ENCODE measurements at places on chromosomes 6 and 20.

DNA sequence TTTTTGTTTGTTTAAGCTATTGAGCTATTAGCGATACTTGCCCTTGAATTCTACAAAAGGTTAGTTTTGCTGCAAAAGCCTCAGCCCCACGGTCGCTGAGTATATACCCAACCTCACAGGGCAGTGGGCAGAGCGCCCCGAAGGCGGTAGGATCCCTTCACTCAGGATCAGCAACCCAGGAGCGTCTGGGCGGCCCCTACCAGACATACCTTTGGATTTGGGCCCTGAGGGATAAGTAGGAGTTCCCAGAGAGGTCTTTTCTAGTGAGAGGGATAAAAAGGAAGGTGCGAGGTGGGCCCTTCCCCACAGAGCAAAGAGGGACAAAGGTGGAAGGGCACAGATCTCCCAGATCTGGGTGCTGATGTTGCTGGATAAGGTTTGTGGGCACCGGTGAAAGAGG, 6.1 kb downstream of the SASH1 start:
- DNase-seq = no peak

- DNase-seq = no peak
Observed at GRCh38 chr6:39169448-39170344, 54.7 kb upstream of the SAYSD1 start.

- DNase-seq = no peak
Observed at GRCh38 chr6:160247457-160247883, 11.2 kb downstream of the SLC22A2 start.

DNA sequence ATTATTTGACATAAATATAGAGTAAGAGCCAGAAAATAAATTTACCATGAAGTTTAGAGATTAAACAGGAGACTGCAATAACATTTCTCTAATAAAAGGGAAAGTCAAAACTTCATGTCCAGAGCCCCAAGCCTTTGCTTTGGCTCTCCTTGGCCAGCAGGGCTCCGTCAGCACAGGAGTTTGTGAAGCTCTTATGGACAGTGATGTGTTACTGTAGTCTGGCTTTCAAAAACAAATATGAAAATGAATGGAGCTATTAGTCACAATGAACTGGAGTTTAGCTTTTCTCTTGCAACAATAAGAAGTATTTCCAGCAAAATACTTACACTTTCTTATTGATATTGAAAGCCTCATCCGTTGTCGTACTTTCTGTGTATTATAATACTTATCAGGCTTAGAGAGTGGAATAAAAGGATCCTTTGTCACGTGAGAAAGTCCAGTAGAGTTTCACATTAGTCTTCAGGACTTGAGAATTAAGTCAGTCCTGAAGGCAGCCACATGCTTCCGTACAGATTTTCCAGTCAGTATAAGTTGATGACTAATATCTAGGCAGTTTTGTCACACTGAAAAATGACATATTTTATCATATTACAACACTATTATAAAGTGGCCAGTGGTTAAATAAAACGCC, 117.0 kb upstream of the PRL start:
- DNase-seq = no peak

GRCh38 chr6:39440039-39440426, 117.5 kb upstream of the KCNK16 start:
- no peak for DNase-seq

GRCh38 chr6:143299253-143300166, 151.0 kb downstream of the ADAT2 start:
- DNase-seq = no peak

- no peak for DNase-seq
Observed at GRCh38 chr6:131029626-131030297, 33.3 kb downstream of the EPB41L2 start.

- no peak for DNase-seq
Observed at GRCh38 chr6:17485181-17485580, 91.8 kb downstream of the CAP2 start.

GRCh38 chr6:52157301-52157941, 28.8 kb upstream of the IL17A start:
- DNase-seq = no peak

Data from GOT3 (cell line).